ENCODE measurements at places on chromosomes 7 and 10.

GRCh38 chr10:128062881-128063563, 63.2 kb downstream of the MKI67 start:
- DNase-seq = no peak

DNA sequence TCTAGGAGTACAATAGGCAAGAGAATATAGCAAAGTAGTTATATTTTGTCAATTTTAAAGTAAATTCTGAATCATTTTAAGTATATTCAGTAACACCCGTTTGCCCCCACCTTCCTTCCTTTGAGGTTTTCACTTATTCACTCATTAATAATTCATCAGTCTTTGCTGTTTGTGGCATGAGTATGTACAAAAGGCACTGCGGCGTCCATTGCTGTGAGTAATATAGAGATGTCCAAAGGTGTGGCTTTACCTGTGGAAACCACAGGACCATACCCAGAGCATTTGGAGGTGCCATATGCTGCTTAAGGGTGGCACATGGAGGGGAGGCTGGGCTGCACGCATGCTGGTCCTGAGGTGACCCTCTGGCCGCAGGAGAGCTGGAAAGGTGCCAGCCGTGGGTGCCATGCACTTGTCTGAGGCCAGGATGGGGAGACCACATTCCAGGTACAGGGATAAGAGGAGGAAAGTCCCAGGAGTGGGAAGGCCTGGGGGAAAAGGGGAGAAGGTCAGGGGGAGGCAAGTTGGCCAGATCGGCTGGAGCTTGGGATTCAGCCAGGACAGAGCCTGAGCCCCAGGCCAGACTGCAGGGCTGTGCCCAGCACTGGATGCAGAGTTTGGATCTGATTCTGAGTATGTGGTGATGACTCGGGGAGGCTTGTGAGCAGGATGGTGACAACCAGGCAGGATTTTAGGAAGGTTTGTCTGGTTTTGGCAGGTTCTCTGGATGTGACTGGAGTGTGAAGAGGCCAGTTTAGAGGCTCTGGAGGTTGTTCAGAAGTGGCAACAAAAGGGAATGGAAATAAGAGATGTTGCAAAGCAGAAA, 223.4 kb downstream of the MGMT start:
- no peak for DNase-seq

DNA sequence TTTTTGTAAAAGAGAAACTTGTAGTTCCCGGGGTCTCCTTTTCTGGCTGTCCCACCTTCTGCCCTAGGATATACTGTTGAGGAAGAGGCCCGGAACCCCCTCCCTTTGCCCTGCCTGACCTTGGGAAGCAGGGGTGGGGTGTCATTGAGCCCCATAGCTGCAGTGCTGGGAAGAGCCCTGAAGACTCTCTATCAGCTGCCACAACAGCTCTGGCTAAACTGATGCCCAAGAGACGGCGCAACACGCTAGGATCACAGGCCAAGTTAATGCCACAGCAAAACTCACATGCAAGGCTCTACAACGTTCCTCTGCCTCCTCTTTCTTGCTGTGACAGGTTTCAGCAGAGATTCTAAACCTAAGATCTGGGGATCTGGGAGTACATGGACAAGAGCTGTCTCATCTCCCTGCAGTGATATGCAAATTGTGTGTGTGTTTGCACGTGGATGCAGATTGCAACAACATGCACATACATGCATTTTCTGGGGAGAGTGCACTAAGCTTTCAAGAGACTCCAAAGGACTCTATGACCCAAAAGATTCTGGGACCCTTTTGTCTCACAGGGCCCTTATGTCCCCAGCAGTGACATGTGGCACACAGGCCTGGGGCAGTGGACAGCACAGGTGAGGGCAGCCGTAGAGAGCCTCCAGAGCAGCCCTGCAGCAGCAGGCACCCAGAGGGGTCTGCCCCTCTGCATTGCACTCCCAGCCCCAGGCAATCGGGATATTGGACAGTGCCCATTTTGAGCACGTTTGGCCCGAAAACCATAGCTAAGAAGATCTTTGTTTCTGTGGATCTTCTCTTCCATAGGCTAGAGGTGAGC, 2.5 kb downstream of the RASSF4 start:
- DNase-seq = no peak

GRCh38 chr10:34176351-34176750, 638.7 kb downstream of the PARD3 start:
- DNase-seq = no peak

DNA sequence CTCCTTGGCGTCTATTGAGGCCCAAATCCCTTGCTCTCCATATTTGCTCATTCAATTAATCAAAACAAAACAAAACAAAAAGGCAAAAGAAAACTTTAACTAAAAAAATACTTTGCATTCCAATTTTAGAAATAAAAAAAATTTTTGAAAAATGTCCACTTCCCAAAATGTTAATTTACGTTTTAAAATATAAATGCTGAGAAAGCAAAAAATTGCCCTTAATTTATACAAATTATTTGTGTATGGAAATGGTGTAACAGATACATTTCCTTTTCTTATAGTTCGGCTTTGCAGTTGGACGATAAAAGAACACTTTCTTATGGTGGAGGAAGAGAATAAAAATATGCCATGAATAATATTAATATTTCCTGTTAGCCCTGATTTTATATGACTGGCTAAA, 652.8 kb upstream of the PFKP start:
- no peak for DNase-seq

- DNase-seq = no peak
These were observed 108.8 kb downstream of the SMURF1 start for GRCh38 chr7:99034932-99035722.

GRCh38 chr7:106720641-106721040, 59.7 kb upstream of the CCDC71L start:
- no peak for DNase-seq

GRCh38 chr10:70585578-70586169, 16.9 kb downstream of the PRF1 start:
- no peak for DNase-seq

DNA sequence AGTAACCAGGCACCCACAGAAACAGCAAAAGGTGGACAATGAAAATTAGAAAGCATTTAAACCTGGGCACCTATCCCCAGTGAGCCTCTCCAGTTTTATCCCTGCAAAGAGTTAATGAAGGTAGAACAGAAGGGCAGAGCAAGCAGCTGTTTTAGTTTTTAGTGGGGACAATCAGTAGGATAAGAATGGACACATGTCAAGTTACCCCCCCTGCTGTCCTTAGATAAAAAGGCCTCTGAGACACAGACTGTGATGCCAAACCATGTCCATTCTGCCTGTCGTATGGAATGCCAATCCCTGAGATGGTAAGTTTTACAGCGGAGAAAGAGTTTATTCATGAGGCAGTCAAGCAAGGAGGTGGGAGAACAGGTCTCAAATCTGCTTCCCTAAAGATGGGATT, 162.6 kb upstream of the AGR3 start:
- DNase-seq = no peak

DNA sequence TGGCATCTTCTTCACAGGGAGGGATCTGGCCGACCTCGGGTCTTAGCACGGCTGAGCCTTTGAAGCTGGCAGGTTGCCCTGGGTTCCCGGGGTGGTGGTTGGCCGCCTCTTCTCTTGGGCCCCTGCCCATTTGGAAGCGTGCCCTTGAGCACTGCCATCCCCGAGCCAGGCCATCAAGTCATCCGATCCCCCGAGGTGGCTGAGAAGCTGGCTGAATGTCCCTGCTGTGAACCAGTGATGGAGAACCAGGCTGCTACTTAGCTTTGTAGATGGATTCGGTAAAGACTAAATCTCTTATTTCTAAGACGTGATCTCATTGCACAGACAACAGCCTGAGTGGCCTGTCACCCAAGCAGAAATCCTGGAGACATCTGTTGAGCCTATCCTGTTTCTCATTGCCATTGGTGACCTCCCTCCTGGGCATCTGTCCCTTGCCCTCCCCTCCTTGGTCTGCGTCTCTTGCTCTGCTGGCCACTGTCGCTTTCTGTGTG, 74.3 kb downstream of the GRK5 start:
- DNase-seq = peak; percentile 84

DNA sequence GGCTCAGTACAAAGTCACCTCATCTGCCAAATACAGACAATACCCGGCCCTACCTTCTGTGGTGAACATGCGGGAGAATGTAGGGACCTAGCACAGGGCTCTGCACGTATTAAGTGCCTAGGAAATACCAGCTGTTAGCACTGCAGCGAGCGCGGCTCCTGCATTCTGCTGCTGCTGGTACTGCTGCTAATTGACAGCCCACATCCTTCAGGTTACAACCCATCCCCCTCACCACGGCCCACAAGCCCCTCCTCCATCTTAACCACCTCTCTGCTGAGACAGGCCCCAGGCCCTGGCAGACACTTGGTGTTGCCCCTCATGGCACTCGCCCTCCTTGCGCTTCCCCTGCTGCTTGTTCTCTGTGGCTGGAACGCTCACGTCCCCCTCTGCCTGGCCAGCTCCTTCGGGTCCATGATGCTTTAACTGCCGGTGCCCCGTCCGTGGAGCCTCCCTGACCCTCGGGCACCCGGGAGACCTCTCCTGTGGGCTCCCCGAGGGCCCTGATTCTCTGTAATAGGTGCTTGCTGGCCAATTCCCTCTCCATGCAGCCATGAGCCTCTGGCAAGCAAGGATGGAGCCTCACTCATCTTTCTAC, 53.3 kb upstream of the LOXL4 start:
- no peak for DNase-seq

GRCh38 chr7:40199076-40199802, 64.4 kb downstream of the SUGCT start:
- DNase-seq = no peak

- no peak for DNase-seq
These were observed 79.2 kb downstream of the CAMK1D start for GRCh38 chr10:12428447-12429135.

DNA sequence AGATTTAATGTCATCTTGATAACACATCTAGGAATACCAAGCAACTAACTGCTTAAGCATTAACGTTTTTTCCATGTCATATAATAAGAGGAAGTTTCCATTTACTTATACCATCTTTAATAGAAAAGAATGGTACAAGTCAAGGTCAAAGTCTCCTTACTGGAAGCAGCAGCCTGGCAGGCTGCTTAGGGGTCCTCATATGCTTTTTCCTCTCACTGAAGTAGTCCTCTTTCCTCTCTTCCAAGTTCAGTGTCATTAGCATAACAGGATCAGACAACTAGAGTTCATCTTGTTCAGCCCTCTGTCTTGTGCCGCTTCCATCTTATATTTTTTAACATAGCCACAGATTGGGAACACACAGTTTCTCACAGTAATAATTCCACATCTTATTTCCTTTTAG, 405.7 kb downstream of the GFRA1 start:
- no peak for DNase-seq

DNA sequence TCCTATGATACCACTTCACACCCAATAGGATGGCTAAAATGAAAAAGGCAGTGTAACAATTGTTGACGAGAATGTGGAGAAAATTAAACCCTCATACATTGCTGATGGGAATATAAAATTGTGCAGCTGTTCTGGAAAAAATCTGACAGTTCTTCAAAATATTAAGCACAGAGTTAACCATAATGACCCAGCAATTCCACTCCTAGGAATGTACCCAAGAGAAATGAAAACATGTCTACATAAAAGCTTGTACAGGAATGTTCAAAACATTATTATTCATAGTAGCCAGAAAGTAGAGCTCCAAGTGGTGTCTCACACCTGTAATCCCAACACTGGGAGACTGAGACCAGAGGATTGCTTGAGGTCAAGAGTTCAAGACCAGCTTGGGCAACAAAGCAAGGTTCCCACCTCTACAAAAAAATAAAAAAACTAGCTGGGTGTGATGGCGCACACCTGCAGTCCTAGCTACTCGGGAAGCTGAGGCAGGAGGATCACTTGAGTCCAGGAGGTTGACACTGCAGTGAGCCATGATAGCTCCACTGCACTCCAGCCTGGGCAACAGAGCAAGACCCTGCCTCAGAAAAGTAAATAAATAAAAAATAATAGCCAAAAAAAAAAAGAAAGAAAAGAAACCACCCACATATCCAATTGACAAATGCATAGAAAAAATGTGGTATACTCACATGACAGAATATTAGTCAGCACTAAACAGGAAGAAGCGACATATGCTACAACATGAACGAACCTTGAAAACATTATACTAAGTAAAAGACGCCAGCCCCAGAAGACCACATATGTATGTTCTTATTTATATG, 5.0 kb downstream of the RHEB start:
- DNase-seq = no peak

- DNase-seq = no peak
These were observed 393.4 kb downstream of the TFEC start for GRCh38 chr7:115637128-115637527.

DNA sequence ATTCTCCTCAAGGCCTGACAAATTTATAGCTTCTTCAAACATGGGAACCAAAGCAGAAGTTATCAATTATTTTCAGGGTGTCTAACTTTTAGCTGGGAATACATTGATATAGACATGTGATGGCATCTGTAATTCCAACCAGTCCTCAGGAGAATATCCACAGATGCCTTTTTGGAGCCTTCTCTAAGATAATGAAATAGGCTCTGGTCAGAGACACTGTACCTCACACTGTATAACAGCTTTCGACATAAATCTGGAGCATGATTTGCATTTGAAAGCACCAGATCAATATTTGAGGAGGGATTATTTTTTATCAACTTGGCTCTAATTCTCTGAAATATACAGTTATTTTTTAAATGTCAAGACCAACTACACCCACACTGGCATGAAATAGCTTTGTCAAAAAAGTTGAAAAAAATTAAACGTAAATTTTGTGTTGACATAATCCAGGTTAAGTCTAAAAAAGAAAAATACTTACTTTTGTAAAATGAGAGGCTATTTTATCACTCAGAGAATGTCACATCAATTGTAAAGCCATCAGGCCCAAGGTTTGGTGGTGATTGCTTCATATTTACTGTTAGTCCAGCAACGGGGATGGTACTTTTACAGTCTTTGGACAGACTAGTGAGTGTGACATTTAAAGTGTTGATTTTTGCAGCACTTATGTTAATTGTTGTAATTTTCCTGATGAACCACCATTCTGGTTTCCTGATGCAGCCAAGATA, 177.0 kb upstream of the SP8 start:
- DNase-seq = no peak

DNA sequence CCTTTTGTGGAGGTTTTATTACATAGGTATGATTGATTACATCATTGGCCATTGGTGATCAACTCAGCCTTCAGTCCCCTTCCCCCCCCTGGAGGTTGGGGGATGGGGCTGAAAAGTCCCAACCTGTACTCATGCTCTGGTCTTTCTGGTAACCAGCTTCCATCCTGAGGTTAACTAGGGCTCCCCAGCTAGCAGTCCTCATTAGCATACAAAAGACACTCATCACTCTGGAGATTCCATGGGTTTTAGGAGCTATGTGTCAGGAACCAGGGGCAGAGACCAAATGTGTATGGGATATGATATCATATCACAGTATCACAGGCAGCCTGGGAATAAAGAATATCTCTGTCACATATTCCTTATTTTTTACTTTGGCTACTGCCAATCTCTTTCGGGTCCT, 13.6 kb downstream of the CCSER2 start:
- no peak for DNase-seq

DNA sequence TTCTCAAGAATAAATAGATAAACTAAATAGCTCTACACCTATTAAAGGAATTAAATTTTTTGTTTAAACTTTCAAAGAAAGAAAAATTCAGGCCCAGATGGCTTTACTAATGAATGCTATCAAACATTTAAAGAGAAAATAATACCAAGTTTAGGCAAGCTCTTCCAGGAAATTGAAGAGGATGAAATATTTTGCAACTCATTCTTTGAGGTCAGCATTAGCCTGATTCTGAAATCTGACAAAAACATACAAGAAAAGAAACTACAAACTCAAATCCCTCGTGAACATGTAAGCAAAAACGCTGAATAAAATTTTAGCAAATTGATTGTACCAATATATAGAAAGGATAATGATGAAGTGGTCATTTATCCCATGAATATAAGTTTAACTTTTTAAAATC, 93.4 kb downstream of the RTKN2 start:
- no peak for DNase-seq

All from NCI-H446 treated with DMSO at 0.1 percent for 48 hours (cell line).